ENCODE measurements at places on chromosomes 12 and 14.

DNA sequence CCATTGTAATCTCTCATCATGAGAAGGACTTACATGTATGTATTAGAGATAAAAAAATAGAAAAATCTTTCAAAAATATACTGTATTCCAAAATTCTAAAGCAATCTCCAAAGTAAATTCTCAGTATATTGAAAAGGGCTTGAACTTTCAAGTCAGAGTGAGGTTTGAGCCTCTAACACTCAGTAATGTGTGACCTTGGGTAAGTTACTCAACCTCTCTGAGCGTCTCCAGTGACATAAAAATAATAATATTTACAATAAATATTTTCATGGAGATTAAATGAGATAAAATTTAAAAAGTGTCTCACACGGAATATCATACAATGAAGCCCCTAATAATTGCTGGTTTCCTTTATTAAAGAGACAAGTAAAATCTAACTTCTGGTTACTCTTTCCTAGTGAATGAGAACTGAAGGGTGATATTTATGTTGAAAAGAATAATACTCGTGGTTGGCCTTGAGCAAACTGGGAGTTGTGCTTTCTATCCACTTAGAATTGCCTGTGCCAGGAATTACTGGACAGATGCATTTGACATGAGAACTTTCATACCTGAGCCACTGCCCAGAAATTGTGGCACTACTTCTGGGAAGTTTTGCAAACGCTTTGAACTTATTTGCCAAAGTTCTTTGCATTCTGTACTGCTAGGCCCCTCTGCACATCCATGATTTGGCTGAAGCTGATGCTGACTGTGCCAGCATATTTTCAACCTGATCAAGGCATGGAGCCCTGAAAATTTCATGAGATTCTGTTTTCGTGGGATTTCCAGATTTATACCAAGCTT, 933.7 kb downstream of the GALC start:
- no peak for DNase-seq

- no peak for DNase-seq
Observed at GRCh38 chr12:7396418-7396817, 47.5 kb downstream of the CD163L1 start.

- no peak for DNase-seq
Observed at GRCh38 chr12:59084511-59085375, 164.4 kb upstream of the LRIG3 start.

DNA sequence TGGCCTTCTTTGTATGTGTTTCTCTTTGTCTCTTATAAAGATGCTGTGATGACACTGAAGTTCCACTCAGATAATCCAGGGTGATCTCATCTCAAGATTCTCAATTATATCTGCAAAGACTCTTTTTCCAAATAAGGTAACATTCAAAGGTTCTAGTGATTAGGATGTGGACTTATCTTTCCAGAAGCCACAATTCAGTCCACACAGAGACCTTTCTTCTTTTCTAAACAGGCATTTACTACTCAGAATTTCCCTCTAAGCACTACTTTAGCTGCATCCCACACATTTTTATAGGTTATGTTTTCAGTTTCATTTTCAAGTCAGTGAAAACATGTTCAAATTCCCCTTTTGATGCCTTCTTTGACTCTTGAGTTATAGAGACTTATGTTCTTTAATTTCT, 9.0 kb upstream of the NKX2-1 start:
- no peak for DNase-seq

- DNase-seq: no peak
Observed at GRCh38 chr14:105465209-105466031, 9.2 kb upstream of the CRIP2 start.

- no peak for DNase-seq
Observed at GRCh38 chr14:31541702-31542101, 19.5 kb upstream of the NUBPL start.

- DNase-seq: no peak
Observed at GRCh38 chr12:94308612-94309011, 151.1 kb downstream of the CEP83 start.

GRCh38 chr14:70472253-70473159, 20.5 kb downstream of the ADAM21 start:
- no peak for DNase-seq

GRCh38 chr12:90902596-90902995, 52.4 kb downstream of the CCER1 start:
- no peak for DNase-seq

DNA sequence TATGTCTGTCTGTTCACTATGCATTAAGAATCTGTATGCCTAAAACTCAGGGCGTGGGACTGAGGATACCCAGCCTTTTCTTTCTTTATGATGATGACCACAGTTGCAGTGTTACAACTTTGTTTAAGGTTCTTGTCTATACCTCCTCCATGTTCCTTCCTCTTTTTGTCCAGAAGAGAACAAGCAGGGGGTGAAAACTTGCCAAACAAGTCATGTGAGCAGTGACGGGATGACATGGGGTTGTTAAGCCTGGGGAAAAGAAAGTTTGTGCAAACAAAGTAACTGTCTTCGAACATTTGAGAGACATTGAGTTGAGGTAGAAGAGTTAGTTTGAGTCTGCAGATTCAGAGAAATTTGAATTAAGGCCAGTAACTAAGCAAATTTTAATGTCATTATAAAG, 505.5 kb downstream of the NPAS3 start:
- no peak for DNase-seq

DNA sequence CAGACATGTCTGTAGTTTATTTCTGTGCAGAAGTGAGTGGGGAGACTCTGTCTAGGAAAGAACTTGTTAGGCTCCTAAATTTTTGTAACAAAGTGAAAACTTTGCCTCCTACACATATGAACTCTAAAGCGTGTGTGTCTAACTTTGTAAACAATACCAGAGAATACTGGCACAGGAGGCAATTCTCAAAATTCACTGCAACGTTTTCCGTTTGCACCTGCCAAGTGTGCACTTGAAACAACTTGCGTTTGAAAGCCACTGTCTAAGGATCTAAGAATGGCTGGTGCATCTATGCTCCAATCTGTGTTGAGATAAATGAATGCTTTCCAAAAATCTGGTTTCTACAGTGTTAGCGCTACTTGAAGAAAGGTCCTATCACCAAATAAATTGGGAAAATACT, 15.3 kb downstream of the GRIP1 start:
- DNase-seq: no peak

- DNase-seq: no peak
Observed at GRCh38 chr12:2212971-2213869, 160.4 kb downstream of the CACNA1C start.

- DNase-seq: no peak
Observed at GRCh38 chr14:99630202-99630601, 14.7 kb upstream of the HHIPL1 start.
